ENCODE measurements at places on chromosomes 2 and 18. TPM values are rescaled to one million over a fixed set of nuclear protein-coding genes. Genes with fewer than 3 reads are reported as not detected.

The INHA gene
- 31.2 TPM for total RNA-seq

The STPG4 gene
- not detected for total RNA-seq

The MPP4 gene
- 1.2 TPM for total RNA-seq

The CRYGD gene
- total RNA-seq: not detected

The AP1S3 gene
- total RNA-seq: 1.8 TPM

The DUSP19 gene
- total RNA-seq: 2.4 TPM

The OTOS gene
- total RNA-seq: not detected

The TSPYL6 gene
- total RNA-seq: not detected

The HOXD12 gene
- total RNA-seq: not detected

The GULP1 gene
- total RNA-seq: 74.7 TPM

The ST8SIA5 gene
- 16.1 TPM for total RNA-seq

The PER2 gene
- 2.5 TPM for total RNA-seq

The KLHL14 gene
- 0.11 TPM for total RNA-seq

The SANBR gene
- total RNA-seq: 7.4 TPM

The CHN1 gene
- total RNA-seq: 21.2 TPM

The KCNE4 gene
- total RNA-seq: 5.2 TPM

The MYO1B gene
- 19.9 TPM for total RNA-seq

The NFATC1 gene
- total RNA-seq: 17.0 TPM

The TSHZ1 gene
- total RNA-seq: 23.9 TPM

The FAM237A gene
- total RNA-seq: not detected
